ENCODE measurements at places on chromosomes 1 and 21. TPM values are rescaled to one million over a fixed set of nuclear protein-coding genes. Genes with fewer than 3 reads are reported as not detected.
A peak's percentile ranks its signal among the peaks of the same experiment; 100 is the strongest.

- peaks cover 40% of the 10 kb centered on the region for H3K36me3 ChIP-seq
- no peak overlapping the region for H3K4me3 ChIP-seq
- no peak for DNase-seq
- no peak overlapping the region for H3K27ac ChIP-seq
Measured at GRCh38 chr1:27350663-27351540, 9.1 kb downstream of the SYTL1 start.

GRCh38 chr1:109482791-109483671 lies 674 bp upstream of the ATXN7L2 start:
- peaks cover 24% of the 10 kb centered on the region for H3K4me1 ChIP-seq
- DNase-seq, result no peak
- no peak overlapping the region for H3K27ac ChIP-seq
- H3K4me3 ChIP-seq, result peak overlapping the region; percentile 53
- peaks cover 31% of the 10 kb centered on the region for H3K27me3 ChIP-seq

DNA sequence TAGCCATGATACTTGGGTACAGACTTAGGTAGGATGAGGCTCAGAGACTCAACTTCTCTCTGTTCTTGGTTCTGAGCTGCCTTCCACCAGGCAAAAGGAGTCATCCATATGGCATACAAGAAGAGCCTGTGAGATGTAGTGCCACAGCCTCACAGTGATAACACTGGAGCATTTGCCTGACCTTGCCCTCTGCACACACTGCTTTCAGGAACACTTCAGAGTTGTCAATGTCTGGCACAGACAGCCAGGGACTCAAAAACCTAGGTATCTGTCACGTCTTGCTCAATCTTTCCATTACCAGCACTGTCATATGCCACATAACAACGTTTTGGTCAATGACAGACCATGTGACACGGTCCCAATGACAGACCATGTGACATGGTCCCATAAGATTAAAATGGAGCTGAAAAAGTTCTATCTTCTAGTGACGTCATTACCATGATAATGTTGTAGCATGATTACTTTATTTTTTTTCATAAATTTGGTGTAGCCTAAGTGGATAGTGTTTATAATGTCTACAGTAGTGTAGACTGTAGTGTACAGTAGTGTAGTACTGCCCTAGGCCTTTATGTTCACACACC lies 199.9 kb upstream of the CTTNBP2NL start:
- no peaks in the 10 kb centered on the region for H3K27me3 ChIP-seq
- no peak overlapping the region for H3K4me3 ChIP-seq
- no peak overlapping the region for H3K27ac ChIP-seq

DNA sequence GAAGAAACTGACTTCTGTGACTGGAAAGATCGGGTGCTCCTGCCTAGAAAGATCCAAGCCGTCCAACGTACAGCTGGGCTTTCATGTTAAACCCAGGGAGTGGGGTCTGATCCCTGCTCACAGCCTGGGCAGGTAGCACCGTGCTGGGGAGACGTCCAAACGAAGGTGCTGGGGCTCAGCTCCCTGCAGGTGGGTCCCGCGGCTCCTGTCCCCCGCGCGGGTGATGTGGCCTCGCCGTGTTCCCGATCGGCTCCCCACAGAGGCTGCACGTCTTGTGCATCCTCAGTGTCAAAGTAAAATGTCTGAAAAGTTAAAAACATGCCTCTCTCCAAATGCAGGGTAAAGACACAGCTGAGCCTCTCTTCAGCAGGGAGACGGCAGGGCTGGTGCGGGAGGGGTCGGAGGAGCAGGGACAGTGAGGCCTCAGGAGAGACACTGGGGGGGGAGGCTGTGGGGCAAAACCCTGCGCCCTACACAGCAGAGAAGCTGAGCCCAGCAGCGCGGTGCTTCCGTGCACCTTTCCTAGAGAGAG lies 40.1 kb upstream of the COL6A2 start:
- H3K4me3 ChIP-seq, result no peak overlapping the region
- no peak overlapping the region for H3K27ac ChIP-seq
- H3K36me3 ChIP-seq, result no peaks in the 10 kb centered on the region

DNA sequence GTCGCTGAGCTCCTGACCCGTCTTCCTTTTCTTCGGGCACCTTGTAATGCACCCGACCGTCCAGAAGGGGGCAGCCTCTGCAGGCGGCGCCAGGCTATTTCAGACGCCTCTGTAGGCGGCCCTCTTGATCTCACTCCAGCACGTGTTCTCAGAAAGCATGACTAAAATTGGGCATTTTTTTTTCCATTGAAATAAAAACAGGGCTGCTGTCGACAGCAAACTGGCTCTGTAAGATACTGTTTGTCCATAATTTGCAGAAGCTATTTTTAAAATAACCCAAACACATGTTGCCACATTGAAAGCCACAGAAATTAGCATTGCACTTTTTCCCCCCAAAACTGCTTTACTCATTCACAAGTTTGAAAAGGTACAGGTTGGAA lies 78.0 kb downstream of the STUM start:
- H3K4me3 ChIP-seq, result no peak overlapping the region
- peaks cover 11% of the 10 kb centered on the region for H3K36me3 ChIP-seq
- DNase-seq, result peak; percentile 71
- peaks cover 5% of the 10 kb centered on the region for H3K4me1 ChIP-seq
- no peak overlapping the region for H3K27ac ChIP-seq
- no peaks in the 10 kb centered on the region for H3K27me3 ChIP-seq

DNA sequence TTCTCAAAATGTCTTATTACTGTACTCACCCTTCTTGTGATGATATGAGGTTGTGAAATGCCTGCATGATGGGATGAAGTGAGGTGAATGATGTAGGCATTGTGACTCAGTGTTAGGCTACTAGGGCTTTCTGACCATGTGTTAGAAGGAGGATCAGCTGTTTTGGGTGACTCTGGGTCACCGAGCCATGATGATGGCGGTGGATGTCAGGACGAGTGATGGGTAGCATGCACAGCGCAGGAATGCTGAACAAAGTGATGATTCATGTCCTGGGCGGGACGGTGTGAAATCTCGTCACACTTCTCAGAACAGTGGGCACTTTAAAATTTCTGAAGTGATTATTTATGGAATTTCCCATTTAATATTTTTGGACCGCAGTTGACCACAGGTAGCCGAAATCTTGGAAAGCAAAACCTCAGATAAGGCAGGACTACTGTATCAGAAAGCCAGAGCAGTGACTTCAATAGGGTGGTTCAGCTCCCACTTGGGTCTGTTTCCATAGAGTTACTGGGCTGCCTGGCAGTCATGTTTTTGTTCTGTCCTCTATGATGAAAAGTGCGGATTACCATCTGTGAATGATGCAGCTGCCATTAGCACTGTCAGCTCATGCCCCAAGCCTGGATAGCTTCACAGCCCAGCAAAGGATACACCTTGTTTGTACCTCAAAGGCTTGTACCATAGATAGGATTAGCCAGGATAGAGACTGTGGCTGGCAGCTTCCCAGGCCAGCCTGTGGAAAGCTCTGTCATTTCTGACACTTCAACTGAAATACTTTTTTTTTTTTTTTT lies 26.6 kb downstream of the IL6R start:
- peaks cover 65% of the 10 kb centered on the region for H3K36me3 ChIP-seq
- peak; percentile 99 for DNase-seq
- no peaks in the 10 kb centered on the region for H3K27me3 ChIP-seq
- peak overlapping the region; percentile 99 for H3K27ac ChIP-seq

- DNase-seq, result no peak
- peak overlapping the region; percentile 90 for H3K27ac ChIP-seq
- no peaks in the 10 kb centered on the region for H3K27me3 ChIP-seq
- H3K36me3 ChIP-seq, result peaks cover 65% of the 10 kb centered on the region
- peak overlapping the region; percentile 98 for H3K4me3 ChIP-seq
Measured at GRCh38 chr1:145845144-145845513, 301 bp upstream of the NUDT17 start.

Gene CELSR2
- polyA plus RNA-seq, result 0.04 TPM

GRCh38 chr1:26064553-26064952 lies 2.9 kb downstream of the TRIM63 start:
- no peaks in the 10 kb centered on the region for H3K36me3 ChIP-seq
- no peaks in the 10 kb centered on the region for H3K4me1 ChIP-seq
- DNase-seq, result no peak
- no peak overlapping the region for H3K4me3 ChIP-seq
